ENCODE measurements at places on chromosomes 16 and 17.

DNA sequence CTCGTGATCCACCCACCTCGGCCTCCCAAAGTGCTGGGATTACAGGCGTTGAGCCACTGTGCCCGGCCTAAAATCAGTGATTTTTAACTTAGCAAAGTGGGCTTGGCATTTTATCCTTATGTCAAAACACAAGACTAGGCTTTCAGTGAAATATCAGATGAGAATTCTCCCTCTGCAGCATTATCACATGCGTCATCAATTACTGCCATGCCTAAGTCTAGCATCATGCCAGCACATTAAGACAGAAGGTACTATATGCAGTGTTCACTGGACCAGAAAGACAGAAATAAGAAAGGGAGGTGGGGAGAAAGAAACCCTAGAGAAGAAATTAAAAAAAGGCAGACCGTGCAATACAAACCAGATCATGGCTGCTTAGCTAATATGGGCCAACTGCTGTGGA, 29.8 kb downstream of the GPATCH8 start:
- no peak for DNase-seq

DNA sequence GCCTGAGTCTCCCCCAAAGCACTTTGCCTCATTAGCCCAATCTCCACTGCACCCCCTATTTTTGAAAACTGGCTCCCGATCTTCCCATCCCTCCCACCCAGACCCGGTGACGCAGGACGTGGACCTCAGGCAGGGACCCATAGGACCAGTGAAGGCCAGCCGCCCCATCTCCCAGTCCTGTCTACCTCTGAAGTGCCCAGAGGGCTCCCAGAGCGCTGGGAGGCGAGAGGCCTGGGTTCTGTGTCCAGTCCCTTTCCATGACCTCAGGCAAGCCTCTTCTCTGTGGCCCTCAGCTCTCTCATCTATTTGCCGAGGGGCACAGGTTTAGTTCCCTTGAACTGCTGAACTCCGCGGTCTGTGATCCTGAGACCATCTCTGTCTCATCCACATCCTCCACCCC, 714 bp downstream of the TNS4 start:
- DNase-seq, result no peak

- DNase-seq, result no peak
Measured at GRCh38 chr17:9487406-9487805, 88.2 kb downstream of the STX8 start.

DNA sequence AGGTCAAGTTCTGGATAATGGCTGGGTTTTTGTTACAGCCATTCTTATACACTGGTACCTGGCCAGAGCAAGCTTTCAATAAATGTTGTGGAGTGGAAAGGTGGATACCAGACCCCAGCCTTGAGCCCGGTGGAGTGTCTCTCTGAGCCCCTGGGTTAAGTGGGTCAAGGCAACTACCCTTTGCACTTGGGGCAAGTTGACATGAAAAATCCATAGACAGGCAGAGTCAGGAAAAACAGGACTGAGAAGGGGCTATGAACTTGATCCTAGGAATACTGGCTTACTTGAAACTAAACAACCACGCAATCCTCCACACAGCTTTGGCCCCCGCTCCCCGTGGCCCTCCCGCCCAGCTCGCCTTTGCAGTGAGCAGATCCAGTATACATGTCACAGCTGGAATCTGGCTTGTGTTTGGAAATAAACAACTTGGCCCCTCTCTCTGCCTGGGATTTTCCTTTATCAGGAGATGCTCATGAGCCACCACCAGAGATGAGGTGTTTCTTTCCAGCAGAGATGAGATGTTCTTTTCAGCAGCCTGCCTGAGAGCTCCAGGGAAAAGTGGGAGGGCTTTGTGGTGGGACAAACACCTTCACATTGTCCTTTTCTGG, 65.9 kb downstream of the KSR1 start:
- DNase-seq, result no peak

- no peak for DNase-seq
Measured at GRCh38 chr17:37546302-37546701, 56.6 kb downstream of the DUSP14 start.

GRCh38 chr17:6474906-6475305, 30.7 kb downstream of the PIMREG start:
- DNase-seq, result no peak

DNA sequence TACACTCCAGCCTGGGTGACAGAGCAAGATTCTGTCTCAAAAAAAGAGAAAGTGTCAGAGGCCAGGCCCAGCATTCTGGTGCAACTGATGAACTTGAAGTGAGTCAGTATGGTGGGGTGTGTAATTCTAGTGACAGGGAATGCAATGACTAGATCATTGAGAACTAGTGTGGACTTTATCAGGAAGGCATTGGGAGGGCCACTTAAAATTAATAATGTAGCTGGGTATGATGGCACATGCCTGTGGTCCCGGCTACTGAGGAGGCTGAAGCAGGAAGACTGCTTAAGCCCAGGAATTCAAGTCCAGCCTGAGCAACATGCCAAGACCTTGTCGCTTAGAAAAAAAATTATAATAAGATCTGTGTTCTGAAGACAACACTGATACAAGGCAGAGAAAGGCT, 90.8 kb downstream of the STX8 start:
- no peak for DNase-seq

- no peak for DNase-seq
Measured at GRCh38 chr17:49514071-49514721, 19.1 kb downstream of the NGFR start.

GRCh38 chr17:45131616-45132319, 547 bp downstream of the PLCD3 start:
- DNase-seq, result no peak

DNA sequence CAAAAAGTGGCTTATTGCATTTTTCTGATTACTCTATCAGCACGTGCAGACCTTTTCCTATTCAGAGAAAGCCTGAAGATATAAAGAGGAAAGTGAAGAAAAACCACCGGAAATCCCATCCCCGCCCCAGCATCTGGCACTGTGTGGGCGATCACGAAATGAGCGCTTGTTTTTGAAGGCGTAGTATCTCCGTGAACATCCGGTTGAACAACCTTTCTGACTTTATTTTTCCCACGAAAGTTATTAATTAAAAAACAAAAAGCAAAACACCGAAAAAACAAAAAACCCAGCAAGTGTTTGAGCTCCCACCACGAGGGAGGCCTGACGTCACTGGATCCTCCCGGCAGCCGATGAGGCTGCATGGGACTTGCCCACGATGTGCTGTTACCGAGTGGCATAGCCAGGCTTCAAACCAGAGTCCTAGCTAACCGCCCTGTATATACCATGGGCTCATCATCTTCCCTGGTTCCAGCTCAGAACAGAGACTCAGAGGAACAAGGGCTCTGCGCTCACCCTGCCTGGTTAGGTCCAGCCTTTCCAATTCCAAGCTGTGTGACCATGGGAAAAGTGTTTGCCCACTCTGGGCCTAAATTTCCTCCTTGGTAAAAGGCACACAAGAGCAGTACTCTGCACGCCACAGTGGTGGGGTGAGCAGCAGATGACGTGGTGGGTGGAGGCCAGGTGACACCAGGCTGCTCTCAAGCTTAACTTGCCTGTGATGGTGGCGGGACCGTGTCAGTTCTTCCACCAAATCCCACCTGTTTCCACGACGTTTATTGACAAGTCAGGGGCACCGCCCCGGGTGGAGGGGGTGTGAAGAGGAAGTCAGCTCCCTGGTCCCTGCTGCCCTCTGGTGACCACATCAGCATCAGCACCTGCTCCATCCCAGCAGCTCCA, 34.3 kb upstream of the IL21R start:
- DNase-seq, result peak; percentile 71

GRCh38 chr17:1367351-1367745, 32.7 kb downstream of the YWHAE start:
- DNase-seq, result no peak

DNA sequence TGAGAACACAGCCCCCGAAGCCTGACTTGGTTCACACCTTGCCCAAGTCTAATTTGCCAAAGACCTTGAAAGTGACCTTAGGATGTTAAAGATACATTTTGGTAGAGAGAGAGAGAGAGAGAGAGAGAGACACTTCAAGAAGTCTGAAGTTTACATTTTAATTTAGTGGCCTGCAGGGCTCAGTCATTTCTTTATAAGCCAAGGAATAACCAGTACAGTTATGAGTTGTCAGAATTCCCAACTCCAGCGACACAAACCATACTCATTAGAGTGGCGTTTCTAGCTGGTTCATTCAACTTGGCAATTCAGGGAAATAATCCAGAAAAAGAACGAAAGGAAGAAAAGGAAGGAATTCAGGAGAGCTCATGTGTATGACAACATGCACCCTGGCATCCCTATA, 204.1 kb downstream of the CCDC182 start:
- DNase-seq, result no peak

- DNase-seq, result no peak
Measured at GRCh38 chr17:79600681-79601131, 10.1 kb downstream of the RBFOX3 start.

DNA sequence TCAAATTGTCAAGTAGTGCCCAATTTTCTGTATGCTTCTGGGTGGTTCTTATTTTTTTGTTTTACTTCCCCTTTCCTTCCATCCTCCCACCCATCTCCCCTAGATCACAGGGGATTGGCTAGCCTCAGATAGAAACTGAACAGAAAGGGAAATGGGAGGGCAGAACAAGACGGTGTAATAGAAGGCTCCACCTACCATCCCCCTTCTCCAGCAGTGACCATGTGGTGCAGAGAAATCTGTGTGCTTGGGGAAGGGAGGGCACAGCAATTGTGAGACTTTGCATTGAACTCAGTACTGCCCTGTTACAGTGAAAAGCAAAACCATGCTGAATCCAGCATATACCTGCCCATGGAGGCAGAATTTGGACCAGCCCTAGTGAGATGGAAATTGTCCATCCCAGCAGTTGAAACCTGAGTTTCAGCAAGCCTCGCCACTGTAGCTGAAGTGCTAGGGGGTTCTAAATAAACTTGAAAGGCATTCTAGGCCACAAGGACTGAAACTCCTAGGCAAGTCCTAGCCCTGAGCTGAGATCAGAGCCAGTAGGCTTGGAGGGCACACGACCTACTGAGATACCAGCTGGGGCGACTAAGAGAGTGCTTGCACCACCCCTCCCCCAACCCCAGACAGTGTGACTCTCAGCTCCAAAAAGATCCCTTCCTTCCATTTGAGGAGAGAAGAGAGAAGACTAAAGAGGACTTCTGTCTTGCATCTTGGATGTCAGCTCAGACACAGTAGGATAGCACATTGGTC, 5.2 kb downstream of the SLFN11 start:
- DNase-seq, result no peak

GRCh38 chr16:19393226-19394111, 24.2 kb upstream of the TMC5 start:
- DNase-seq, result no peak

DNA sequence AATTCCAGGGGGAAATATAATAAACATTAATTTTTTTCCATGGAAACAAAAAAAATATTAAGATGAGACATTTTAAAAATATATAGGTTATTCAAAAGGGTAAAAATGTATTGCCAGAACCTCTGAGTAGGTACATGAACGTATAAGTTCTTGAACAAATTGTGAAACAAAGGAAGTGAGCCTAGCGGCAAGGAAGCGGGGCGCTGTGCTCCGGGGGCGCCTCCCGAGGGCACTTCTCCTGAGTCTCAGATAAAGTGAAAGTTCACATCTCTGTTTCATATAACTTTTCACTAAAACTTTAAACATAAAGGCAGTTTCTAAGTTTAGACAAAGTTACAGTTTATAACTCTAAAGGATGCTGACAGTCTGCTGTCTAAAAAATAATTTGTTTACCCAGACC, 52.3 kb downstream of the TNRC6C start:
- no peak for DNase-seq

GRCh38 chr17:37791447-37792399, 46.9 kb upstream of the HNF1B start:
- no peak for DNase-seq

- DNase-seq, result no peak
Measured at GRCh38 chr17:27552276-27552732, 78.7 kb upstream of the LGALS9 start.

- no peak for DNase-seq
Measured at GRCh38 chr17:79797492-79798298, 818 bp upstream of the CBX8 start.

GRCh38 chr17:78573955-78574354, 3.2 kb downstream of the DNAH17 start:
- DNase-seq, result no peak

DNA sequence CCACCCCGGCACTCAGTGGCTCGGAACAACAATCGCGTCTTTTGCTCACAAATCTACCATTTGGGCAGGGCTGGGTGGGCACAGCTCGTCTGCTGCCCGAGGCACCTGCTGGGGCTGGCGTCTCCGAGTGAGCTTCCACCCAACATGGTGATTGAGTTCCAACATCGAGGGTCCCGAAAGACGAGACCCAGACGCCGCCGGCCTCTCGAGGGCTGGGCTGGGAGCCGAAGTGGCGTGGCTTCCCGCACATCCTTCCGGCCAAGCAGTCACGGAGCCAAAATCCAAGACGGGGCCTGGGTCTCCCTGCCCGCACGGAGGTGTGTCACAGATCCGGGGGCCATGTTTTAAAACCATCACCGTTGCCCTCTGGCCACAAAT, 7.5 kb upstream of the ZFPM1 start:
- DNase-seq, result no peak

GRCh38 chr16:76816475-76816874, 374.5 kb upstream of the MON1B start:
- no peak for DNase-seq

GRCh38 chr17:47742319-47743181, 9.5 kb downstream of the TBX21 start:
- DNase-seq, result no peak

DNA sequence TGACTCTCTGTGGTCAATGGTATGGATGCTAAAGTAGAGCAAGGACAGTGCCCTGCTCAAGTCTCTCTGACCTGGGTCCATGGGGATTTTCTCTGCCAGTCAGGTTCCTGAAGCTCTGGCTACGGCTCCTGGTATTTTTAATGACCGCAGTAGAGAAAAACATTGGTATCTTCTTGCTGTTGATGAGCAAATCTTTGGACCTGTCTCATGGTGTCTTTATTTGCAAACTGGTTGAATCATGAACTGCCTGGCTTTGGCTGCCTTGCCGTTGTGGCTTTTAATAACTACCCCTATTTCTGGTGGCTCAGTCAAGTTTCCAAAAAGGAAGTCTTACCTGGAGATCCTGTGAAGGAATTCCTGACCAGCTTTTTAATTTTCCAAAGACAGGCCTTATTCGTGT, 8.7 kb downstream of the FAM234A start:
- DNase-seq, result no peak

- no peak for DNase-seq
Measured at GRCh38 chr17:305090-305976, 47.3 kb downstream of the RPH3AL start.

GRCh38 chr17:70168044-70168976, 1.0 kb upstream of the KCNJ2 start:
- no peak for DNase-seq

- DNase-seq, result no peak
Measured at GRCh38 chr17:21228845-21229244, 14.9 kb upstream of the TMEM11 start.

- no peak for DNase-seq
Measured at GRCh38 chr16:68251832-68252231, 6.7 kb downstream of the PLA2G15 start.

DNA sequence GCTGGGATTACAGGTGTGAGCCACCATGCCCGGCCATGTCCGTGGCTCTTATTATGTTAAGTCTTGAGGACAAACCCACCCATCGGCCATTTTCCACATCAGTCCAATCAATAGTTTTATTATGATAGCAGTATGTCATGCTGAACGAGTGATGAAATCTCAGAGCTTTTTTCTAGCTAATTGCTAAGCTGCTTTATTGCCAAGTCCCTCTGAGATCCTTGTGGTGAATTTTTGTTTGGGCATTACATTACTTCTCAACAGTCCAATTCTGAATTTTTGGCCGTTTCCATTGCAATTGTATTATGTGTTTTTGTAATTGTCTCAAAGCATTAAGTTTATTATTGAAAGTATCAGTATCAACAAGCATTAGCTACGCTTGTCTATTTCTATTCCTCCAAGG, 10.9 kb downstream of the RNF112 start:
- no peak for DNase-seq
